Activated CD4-positive, alpha-beta T cell treated with anti-CD3 and anti-CD28 coated beads for 36 hours (primary cell): ENCODE measurements at places on chromosomes 6 and 20.

GRCh38 chr6:9511157-9511556 is 903.7 kb downstream of the TFAP2A start:
- no peak for DNase-seq

DNA sequence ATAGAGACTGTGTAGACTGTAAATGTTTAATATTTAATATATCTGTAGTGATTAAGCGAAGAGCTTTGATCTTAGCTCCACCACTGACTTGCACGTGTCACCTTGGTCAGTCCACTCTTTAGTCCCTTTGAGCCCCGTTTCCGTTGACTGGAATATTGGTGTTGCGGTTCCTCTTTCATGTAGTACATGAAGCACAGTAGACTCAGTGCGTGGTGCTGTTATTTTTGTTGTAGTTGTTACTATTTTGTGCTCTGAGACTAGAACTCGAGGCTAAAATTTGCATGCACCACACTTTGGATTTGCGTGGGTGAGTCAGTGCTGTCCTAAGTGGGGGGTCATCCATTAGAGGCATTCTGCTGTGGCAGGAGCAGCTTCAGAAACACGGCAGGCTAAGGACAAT is 291.4 kb downstream of the QKI start:
- no peak for DNase-seq

- no peak for DNase-seq
These were observed 54.2 kb downstream of the TSBP1 start for GRCh38 chr6:32317541-32317940.

GRCh38 chr6:14035071-14035847 is 82.3 kb upstream of the CD83 start:
- no peak for DNase-seq

DNA sequence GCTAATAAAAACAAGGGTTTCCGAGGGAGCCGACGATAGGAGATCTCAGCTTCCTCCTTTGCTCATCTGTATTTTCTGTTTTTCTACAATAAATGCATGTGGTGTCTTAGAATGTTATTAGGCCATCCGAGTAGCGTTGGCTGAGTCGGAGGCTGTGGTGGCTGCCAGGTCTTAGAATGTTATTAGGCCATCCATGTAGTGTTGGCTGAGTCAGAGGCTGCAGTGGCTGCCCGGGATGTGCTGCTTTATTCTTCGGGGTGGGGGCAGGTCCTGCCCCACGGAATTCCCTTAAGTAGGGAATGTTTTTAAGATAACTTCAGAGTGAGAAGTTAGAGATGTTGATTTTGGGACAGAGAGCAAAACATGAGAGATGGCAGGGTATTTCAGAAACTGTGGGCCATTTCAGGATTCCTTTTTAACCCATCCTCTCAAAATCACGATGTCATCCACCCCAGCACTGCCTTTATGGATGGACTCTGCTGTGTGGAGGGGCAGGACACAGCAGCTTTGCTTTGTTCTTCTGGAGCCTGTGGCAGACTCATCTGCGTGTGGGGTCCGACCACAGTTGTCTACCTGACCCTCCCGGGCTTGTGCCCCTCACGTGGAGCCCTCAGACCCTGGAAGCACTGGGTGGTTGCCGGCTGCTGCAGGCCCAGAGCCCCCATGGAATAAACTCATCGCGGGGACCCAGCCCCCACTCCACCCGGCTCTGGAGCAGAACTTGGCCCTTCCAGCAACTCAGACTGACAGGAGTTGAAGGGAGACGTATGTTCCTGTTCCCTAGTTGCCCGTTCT is 20.4 kb downstream of the OSBPL2 start:
- no peak for DNase-seq

DNA sequence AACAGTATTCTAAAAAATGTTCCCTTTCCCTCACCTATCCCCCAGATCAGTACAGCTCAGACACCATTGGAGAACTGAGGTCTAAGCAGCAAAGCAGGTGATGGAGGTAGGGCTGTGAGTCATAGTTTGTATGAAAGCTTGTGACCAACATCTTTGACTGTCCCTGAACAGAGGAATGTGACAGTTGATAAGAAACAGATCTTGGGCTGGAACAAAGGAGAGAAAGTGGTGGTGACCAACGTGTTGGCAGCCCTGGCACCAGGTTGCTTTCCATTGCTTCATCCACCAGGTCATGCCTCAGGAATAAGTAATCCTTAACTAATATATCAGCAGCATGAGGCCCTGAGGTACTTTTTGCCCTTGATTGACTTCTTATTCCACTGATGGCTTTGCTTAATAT is 19.9 kb upstream of the CRIP3 start:
- no peak for DNase-seq

GRCh38 chr6:34237722-34238584 is 1.3 kb downstream of the HMGA1 start:
- peak; percentile 87 for DNase-seq

GRCh38 chr6:108730635-108731515 is 117.3 kb upstream of the ARMC2 start:
- no peak for DNase-seq

DNA sequence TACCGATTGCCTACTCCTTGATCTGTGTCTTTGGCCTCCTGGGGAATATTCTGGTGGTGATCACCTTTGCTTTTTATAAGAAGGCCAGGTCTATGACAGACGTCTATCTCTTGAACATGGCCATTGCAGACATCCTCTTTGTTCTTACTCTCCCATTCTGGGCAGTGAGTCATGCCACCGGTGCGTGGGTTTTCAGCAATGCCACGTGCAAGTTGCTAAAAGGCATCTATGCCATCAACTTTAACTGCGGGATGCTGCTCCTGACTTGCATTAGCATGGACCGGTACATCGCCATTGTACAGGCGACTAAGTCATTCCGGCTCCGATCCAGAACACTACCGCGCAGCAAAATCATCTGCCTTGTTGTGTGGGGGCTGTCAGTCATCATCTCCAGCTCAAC is 13.5 kb downstream of the CCR6 start:
- DNase-seq: peak; percentile 36

DNA sequence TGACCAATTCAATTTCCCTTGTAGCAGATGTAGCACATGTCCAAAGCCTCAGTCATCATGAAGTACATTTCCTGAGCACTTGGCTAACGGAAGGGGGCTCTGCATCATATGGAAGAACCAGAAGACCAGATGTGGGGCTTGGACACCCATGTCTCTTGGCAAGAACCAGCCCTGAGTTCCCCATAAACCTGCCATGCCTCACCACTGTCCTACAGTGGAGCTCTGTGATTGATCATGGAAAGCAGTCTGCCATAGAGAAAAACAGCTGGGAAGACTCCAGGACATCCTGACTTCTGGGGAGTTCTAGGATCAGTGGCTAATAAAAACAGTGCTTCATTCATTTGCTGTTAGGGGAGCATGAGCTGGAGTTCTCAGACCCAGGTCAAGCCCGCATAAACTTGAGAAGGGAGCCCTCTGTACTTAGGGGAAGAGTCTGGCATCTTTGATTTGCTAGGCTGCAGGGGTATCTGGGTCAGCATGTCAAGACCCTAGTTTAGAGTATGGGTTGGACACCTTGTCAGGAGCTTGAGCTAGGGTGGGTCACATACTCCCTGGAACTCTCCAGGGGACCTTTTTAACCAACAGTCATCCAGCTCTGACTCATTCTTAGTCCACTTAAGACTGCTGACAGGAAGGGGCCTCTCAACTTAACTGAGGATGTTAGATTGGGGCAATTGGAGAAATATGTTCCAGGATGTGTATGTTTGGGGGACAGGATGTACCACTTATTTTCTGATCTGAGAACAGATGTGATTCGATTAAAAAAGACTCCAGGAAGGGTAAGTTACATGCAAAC is 26.3 kb upstream of the TRAM2 start:
- DNase-seq: no peak

GRCh38 chr20:33570743-33571142 is 80.8 kb downstream of the CBFA2T2 start:
- DNase-seq: no peak

DNA sequence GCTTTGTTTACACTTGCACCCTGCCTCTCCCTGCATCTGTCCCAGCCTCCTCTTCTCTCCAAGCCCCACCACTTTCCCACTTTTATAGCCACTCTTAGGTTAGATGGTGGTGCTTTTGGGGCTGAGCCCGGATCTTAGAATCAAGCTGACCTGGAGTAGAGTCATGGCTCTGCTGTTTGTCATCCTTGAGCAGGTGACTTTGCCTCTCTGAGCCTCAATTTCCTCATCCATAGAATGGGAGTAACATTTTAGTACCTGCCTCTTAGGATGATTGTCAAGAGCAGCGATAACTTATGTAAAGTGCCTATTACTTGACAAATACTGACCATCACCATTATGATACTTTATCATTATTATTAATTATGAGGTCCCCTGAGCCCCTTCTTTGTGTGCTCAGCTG is 48.2 kb downstream of the CPNE5 start:
- DNase-seq: no peak

- peak; percentile 56 for DNase-seq
These were observed 105.4 kb downstream of the TSHZ2 start for GRCh38 chr20:53077373-53078205.

GRCh38 chr6:104908031-104908887 is 48.5 kb upstream of the HACE1 start:
- no peak for DNase-seq

GRCh38 chr6:119284861-119285521 is 64.6 kb downstream of the MAN1A1 start:
- peak; percentile 55 for DNase-seq

GRCh38 chr6:3849681-3850450 is 693 bp downstream of the FAM50B start:
- no peak for DNase-seq

- DNase-seq: no peak
These were observed 19.7 kb downstream of the RAB44 start for GRCh38 chr6:36717231-36717825.

- no peak for DNase-seq
These were observed 463.0 kb downstream of the CDKAL1 start for GRCh38 chr6:20997143-20997769.

DNA sequence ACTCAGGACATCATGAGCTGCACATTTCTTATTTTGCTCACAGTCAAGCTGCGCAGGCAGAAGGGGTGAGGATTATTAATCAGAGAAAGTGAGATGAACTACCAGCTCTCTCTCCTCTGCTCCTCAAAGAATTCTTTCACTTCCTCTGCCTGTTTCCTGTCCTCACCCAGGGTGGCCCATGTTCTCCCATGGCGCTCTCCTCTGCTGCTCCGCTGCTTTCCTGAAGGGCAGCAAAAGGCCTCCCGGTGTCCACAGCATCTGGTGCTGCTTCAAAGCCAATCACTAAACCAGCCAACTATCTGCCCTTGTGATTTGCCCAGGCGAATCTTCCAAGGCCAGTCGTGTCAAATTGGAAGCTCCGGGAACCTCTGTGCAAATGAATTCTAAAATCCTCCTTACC is 324.2 kb downstream of the TPBG start:
- DNase-seq: no peak

- DNase-seq: peak; percentile 89
These were observed at the start of gene PLCB1 for GRCh38 chr20:8131598-8132483. Gene PLCB1, plus strand, starts transcription at chr20:8132266. Its CDS starts 386 bp downstream, at chr20:8132652.

DNA sequence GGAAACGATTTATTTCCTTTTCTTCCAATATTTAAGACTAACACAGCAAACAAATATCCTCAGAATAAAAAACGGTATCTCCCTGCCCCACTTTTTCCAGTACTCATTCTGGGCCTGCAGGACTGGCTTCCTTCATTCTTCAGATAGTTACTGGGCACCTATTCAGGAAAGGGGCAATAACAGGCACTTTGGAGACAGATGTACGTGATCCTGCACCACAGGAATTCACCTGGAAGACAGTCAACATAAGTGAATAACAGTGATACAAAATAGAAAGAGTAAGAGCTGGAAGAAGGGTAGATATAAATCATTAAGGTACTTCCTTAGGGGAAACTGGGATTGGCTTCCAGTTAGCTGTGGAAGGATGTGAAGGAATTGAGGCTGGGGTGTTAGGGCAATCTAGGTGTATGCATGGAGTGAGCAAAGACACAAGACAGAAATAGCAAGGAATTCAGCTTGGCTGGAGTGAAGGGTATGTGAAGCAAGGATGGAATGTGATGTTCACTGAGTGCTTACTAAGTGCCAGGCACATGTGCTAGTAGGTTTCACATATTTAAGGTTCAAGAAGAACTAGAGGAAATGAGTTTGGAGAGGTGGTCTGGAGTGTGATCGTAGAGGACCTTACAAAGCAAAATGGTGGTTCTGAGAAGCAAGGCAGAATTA is 49.3 kb upstream of the FAM83C start:
- no peak for DNase-seq

- DNase-seq: no peak
These were observed 184.8 kb upstream of the SASH1 start for GRCh38 chr6:148157841-148158240.

DNA sequence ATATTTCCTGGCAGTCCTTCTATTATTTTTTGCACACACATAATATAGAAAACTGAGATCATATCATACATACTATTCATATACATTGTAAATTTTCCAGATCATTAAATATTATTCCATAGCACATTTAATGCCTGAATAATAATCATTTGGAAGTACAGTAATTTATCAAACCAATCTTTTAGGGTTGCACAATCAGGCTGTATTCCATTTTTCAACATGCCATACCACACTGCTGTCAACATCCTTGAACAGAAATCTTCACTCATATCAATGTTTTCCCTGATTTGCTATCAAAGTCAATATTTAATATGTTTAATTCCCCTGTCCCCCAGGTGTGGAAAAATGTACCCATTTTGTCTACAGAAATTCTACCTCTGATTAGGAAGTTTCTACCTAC is 122.7 kb upstream of the ADGRF1 start:
- DNase-seq: no peak

DNA sequence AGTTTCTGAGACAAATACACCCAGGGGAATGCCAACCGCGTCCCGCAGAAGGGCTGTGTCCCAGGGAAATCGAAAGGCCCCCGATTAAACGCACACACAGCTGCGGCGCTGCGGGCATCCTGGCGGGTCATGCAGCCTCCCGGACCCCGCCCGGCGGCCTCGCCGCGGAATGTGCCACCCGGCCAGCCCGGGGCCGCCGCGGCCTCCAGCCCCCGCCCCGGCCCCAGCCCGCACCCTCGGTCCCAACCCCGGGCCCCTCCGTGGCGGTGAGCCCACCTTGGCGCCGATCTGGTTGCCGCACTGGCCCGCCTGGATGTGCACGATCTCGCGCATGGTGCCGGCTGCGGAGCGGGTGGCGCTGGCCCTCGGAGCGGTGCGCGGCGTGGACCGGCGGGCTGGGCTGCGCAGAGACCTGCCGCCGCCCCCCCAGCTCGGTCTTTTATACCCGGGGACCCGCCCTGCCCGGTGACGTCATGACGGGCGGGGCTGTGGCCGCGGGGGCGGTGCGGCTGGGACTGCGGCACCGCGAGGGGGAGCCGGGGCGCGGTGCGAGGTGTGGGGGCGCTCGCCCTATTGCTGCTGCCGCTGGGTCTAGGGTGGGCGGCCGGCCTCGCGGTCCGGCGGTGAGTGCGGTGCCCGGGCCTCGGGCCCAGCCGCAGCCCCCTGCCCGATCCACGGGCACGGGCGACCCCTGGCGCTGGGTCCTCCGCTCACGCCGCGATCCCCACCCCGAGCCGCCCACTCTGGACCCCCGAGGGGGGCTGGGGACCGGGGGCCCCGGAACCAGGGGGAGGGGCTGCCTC is at the start of gene TUBB2A:
TSS of gene TUBB2A (minus strand) at position 414 of the 803 bp plus-strand sequence. CDS start at position 333, 81 bp downstream.
- DNase-seq: peak; percentile 87
